T-helper 22 cell (primary cell): ENCODE measurements at places on chromosomes 1 and 21.

DNA sequence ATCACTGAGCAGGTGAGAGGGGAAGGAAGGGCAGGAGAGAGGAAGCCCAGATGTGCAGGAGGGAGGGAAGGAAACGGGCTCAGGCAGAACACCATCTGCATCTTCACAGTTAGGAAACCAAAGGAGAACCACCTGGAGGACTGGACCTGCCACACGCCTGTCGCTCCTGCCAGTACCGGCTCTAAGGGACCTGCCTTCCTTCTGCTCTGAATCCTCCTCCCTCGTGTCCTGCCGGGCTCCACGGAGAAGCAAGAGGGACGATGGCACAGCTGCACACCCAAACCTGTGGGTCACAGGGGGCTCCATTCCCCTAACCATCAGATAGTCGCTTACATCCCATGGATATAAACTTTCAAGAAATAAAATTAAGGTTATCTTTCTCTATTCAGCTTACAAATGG, 56.1 kb downstream of the TOR1AIP2 start:
- no peak for DNase-seq

DNA sequence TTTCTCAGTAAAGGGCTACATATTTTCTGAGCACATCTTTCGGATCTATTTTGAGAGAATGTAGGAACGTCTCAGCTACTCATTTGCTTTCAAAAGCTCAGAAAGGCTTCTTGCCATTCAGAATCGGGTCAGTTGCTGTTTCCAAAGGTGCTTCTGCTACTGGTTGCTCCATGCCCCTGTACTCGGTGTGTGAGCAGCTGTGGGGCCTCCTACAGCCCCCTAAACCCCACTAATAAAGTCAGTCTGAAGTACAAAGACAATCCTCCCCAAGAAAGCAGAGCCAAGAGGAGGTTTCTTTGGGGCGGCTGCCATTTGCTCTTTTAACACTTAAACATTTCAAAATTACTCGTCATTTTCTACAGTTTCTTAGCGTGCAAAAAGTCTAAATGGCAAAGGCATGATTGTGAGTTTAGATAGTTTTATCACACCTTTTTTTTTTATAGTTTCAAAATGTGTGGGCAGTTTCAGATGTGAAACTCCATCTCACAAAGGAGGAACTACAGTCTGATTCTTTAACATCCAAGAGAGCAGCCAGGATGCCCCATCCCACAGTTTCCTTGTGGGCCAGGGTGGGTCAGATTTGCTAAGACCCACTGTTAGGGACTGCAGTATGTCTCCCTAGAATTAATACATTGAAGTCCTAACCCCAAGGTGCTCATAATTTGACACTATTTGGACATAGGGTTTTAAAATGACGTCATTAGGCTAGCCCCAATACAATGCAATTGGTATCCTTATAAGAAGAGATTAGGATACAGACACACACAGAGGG, 4.1 kb downstream of the RUNX1 start:
- DNase-seq: no peak

DNA sequence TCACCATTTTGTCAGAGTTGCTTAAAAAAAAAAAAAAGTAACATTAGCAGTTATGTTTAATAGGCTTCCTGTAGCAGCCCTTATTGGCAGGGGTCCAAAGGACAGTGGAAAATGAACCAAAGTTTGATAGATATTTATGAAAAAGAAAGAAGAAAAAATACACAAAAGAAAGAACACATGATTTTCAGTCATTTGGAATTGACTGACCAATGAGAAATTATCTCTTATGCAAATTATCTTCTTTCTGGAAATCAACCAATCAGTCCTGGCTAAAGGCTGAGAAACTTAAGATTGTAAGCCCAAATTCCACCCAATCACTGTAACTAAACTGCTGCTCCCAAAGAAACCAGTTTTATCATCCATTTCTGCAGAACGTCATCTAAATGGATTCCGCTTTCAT, 282.4 kb downstream of the TM2D1 start:
- DNase-seq: no peak

DNA sequence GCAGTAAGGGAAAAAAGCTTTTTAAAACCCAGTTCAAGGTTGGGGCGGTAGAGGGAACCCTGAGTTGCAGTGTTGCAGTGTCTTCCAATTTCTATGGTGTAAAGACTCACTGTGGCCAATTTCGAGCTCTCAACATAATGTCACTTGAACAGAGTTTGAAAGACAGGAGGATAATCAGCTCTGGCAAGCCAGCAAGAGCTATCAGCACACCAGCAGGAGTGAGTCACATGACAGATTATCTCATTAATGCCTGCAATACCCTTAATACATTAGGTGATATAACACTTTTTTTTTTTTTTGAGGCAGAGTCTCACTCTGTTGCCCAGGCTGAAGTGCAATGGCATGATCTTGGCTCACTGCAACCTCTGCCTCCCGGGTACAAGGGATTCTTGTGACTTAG, 22.8 kb downstream of the SLC9C2 start:
- DNase-seq: no peak

- no peak for DNase-seq
These were observed 6.9 kb downstream of the ADAMTS4 start for GRCh38 chr1:161191971-161192370.

DNA sequence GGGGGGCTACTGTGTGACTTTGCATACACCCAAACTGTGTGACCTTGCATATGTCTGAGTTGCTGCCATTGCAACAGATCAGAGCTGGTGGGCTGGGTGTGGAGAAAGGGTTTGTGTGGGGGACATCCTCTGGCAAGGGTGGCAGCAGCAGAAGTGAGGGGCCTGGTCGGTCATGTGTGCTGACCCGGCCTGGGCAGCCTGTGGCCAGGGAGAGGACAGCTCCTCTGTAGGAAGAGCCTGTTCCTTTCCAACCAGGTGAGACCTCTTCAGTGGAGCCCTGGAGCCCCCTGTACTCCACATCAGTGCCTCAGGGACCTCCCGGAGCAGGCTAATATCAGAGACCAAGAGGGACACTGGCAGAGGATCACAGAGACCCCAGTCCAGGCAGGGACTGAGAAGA, 8.3 kb downstream of the PCSK9 start:
- no peak for DNase-seq

DNA sequence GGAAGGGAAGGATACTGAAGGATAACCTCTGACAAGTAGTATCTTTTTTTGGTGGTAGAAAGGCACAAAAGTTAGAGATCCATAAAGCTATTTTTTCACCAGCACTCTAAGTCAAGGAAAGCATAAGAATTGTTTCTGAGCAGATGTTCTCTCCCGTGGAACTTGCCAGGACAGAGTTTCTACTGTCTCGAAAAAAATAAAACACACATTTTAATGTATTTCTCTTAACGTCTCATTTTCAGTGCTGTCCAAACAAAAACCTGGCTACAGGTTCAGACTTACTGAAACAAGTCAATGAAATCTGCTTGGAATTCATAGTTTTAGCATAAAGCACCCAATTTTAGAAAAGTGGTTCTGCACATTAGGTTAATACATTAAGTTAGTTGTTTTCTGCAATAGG, 338.3 kb downstream of the LTN1 start:
- no peak for DNase-seq

DNA sequence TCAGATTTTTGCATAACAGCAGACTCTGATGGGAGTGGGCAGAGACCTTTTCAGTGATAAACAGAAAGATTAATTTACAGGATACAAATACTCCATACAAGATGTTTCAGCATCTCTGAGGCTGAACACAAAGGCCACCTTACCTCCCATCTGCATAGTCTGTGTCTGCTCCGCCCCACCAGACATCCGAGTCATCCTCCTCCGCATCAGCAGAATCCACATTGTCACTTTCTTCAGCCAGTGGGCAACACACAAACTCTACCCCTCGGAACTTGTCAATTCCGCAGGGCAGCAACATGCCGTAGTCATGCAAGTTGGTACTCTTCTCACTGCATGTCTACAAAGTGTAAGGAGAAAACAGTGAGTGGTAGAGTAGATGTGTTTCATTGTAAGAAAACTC, 119.7 kb downstream of the APP start:
- DNase-seq: no peak

GRCh38 chr1:36251794-36252481, 27.7 kb downstream of the THRAP3 start:
- no peak for DNase-seq
